ENCODE measurements at places on chromosomes 5 and 9. TPM values are rescaled to one million over a fixed set of nuclear protein-coding genes. Genes with fewer than 3 reads are reported as not detected.

Gene PTPRD
- not detected for total RNA-seq

Gene WDR38
- total RNA-seq: not detected

Gene FAM151B
- total RNA-seq: 0.63 TPM

Gene SOHLH1
- not detected for total RNA-seq

Gene JAKMIP2
- 3.9 TPM for total RNA-seq

Gene ZBTB5
- total RNA-seq: 9.1 TPM

- no peak for DNase-seq
These were observed 168.2 kb downstream of the ZDHHC21 start for GRCh38 chr9:14524873-14525515.

GRCh38 chr5:8869932-8870331 lies 675.9 kb downstream of the SEMA5A start:
- no peak for DNase-seq

DNA sequence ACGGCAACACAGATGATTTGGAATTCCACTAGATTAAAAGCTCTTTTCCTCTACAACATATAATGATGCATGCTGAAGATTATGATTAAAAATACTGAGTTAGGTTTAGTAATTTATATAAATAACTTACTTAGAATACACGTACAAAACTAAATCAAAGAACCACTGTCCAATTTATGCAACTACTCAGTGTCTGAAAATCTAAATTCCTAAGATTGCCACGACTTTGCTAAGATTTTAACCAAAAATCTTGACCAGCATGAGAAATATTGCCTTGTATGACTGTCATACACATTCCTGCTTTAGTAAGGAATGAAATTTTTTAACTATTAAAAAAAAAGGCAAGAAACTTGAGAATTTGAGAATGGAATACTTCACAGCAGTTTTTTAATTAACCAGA lies 292.4 kb downstream of the ZNF608 start:
- no peak for DNase-seq

DNA sequence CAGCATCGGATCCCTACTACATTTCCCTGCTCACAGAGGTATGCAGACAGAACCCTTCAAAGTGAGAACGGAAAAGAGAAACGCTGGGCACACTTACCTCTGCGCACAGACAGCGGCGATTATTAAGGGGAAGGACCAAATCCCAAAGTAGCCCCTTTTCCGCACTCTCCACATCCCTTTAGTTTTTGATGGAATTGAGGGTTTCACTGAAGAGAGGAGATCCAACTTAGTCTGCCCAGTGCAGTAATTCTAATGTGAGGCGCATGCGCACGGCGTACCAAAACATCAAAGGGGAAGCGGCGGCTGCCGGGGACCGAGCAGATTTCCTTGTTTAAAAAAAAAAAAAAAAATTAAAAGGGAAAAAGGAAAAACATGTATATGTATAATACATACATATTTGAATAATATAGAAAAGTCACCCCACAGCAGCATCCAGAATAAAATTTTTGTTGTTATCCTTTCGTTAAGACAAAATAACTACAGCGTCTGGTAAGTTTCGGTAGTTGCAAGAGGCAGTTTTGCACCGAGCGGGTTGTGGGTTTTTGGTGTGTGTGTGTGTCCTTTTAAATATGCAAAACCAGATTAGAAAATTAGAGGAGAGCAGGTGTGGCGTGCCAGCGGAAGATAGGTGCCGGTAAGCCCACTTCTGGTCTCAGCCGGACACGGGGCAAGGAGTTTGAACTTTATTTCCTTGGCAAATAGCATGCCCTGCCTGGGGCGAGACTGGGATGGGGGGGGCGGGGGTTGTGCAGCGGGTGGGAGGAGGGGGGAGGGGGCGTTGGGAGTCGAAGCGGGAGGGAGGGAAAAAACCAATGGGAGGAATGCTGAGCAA lies at the start of gene GABRB2:
GABRB2 (minus strand) TSS at position 256 of the 832 bp plus-strand sequence; CDS start at position 174, 82 bp downstream.
- peak; percentile 63 for DNase-seq

DNA sequence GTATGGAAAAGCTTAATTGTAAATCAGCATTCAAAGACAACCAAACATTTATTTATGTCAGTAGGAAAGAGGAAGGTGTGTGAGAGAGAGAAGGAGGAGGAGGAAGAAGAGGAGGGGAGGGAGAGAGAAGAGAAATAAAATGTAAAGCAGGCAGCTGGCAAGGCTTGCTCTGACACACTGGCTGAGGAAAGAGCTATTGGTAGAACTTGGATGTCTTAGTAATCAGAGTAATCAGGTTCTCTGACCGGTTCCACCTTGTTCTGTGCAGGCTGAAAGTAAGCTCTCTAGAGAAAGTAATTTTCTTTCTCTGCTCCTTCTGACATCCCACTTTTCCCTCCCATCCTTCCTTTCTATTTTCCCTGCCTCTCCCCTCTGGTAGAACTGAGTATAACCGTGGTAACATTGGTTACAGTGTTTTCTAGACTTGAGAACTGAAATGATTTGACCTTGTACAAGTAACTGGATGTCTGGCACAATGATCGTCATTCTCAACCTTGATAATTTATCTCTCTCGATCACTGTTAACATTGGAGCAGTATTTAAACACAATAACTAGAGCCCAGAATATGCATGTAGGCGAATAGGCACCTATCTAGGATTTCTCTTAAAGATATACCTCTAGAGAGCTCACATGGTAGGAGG lies 33.3 kb downstream of the TLE4 start:
- no peak for DNase-seq

DNA sequence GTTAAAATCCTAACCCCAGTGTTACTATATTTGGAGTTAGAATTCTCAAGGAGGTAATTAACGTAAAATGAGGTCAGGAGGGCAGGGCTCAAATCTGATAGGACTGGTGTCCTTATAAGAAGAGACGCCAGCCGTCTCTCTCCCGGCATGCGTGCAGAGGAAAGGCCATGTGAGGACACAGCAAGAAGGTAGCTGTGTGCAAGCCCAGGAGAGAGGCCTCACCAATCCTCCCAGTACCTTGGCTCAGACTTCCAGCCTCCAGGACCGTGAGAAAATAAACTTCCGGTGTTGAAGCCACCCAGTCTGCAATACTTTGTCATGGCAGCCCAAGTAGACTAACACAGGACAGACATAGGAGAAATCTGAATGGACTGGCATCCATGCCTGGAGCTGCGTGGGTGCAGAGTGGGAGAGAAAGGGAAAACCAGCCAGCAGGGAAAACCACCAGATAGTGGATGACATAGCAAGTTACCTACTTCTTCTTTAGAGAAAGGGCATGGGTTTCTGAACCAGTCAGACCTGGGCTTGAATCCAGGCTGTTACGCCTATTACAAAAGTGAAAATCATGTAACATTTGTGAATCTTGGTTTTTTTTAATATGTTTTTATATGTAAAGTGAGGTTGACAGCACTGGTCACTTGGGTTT lies 89.2 kb downstream of the FSTL4 start:
- DNase-seq: no peak

- peak; percentile 44 for DNase-seq
These were observed 28.9 kb downstream of the FAM151B start for GRCh38 chr5:80516826-80517225.

DNA sequence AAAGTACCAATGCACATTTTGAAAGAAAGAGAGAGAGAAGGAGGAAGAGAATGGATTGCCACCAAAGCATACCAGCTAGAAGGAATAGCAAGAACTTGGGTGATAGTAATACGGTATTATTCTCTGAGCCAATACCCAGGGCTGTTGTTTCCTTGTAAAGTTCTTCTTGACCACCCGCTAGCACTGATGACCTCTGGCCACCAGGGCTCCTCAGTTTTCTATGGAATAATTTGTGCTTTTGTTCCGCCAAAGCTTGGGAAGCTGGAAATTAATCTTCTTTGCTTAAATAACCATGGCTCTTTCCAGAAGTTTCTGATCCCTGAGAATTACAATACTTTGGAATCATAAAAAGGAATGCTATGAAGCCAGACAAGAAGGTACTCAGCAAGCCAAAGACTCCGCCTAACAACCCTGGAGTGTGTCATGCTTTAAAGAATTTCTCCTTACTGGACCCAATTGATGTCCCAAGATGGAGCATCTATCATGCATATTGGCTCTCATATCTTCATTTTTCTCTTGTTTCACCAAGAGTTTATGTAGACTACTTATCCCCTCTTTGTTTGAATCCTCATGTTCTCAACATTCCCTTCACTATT lies 29.8 kb downstream of the OR2K2 start:
- no peak for DNase-seq

DNA sequence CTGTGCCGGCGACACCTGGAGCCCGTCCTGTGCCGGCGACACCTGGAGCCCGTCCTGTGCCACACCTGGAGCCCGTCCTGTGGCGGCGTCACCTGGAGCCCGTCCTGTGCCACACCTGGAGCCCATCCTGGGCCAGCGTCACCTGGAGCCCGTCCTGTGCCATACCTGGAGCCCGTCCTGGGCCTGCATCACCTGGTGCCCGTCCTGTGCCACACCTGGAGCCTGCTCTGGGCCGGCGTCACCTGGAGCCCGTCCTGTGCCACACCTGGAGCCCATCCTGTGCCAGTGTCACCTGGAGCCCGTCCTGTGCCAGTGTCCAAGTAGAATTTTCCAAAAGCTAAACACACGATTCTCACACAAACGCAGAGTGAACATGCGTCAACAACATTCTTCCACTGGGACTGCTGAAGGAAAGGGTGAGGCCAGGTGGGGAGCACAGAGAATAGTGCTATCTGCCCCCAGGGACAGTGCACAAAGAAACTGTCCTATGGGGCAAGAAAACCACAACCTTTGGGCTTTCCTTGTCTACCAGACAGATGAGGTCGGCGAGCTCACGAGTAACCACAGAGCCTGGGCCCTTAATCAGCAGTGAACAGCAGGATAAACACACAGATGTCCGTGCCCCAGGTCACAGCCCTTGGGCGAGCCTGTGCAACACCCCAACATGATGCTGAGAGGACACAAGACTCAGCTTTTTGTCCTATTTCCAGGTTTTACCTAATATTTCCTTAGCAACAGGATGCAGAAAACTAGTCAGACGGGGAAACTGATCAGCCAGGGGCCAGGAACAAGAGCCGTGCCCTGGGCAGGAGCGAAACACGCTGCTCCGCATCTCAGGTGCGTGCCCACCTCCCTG lies 7.9 kb downstream of the QSOX2 start:
- DNase-seq: no peak

- DNase-seq: no peak
These were observed 68.8 kb downstream of the ITGA1 start for GRCh38 chr5:52856564-52856963.

GRCh38 chr5:115626445-115626823 lies 598 bp upstream of the TMED7 start:
- DNase-seq: no peak
